ENCODE measurements at places on chromosomes 7 and 10.

GRCh38 chr7:138979988-138980562 lies 1.1 kb downstream of the KIAA1549 start:
- no peak for DNase-seq

GRCh38 chr7:111160297-111160696 lies 69.4 kb downstream of the LRRN3 start:
- no peak for DNase-seq

DNA sequence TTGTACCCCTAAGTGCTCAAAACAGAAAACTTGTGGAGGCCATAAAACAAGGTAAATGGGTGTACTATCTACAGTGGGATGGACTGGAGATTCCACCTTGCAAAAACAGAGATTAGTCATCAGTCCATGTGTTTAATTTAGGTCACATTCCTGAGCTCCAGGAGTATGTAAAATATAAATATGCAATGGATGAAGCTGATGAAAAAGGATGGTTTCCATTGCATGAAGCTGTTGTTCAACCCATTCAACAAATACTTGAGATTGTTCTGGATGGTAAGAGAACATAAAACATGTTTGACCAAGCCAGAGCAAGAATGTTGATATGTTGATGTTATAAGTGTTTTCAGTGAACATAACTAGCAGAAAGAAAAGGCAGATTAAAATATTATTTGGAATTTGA lies 14.6 kb downstream of the ASB15 start:
- DNase-seq, result no peak

DNA sequence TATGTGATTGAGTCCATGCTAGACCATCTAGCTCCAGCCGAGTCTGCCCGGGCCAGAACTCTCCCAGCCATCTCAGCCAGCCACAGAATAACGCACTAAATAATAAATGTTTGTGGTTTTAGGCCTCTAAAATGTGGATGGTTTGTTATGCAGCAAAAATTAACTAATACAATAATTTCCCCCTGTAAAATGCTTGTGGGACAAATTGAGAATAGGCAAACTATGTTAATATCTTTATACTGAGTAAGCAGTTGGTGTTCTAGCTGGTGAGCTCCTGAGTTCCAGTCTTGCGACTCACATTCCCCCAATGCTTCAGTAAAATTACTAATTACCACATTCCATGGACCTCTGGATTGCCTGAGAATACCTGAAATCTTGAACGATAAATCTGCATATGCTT lies 316.8 kb upstream of the NFE2L3 start:
- DNase-seq, result no peak

DNA sequence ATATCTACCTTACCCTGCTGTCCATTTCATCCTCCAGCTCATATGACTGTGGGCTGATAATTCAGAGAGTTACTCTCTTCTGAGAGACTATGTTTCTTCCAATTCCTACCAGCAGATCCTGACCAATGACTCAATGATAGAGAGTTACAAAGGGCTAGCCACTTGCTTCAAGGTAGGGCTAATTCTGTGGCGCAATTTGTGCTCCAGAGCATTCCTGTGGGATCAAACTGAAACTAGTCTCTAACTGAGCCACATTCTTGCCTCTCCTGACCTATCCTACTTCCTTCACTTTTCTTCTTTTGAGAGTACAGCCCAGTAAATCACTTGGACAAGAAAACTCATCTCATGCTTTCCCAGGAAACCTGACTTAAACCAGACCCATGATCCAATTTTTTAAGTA lies 17.9 kb upstream of the ASZ1 start:
- no peak for DNase-seq

- DNase-seq, result no peak
Observed at GRCh38 chr10:3780771-3781467, 4.1 kb downstream of the KLF6 start.

GRCh38 chr7:74674166-74674565 lies 16.6 kb downstream of the GTF2I start:
- DNase-seq, result no peak

DNA sequence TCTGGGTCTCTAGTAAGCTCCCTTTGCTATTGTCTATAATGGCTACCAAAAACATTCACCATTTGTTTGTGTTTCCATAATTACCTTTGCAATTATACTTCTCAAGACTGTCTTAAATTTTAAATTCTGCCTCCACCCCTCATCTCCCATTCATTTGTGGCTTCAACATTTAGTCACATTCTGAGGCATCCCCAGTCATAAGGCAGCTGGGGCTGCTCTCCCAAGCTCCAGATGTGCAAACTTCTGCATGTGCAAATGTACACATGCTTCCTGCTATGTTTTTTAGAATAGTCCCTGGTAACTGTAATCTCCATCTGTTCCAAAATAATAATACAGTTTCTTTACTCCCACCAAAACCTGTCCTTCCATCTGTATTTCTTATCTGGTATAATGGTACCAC lies 97.3 kb downstream of the CDK6 start:
- DNase-seq, result no peak

DNA sequence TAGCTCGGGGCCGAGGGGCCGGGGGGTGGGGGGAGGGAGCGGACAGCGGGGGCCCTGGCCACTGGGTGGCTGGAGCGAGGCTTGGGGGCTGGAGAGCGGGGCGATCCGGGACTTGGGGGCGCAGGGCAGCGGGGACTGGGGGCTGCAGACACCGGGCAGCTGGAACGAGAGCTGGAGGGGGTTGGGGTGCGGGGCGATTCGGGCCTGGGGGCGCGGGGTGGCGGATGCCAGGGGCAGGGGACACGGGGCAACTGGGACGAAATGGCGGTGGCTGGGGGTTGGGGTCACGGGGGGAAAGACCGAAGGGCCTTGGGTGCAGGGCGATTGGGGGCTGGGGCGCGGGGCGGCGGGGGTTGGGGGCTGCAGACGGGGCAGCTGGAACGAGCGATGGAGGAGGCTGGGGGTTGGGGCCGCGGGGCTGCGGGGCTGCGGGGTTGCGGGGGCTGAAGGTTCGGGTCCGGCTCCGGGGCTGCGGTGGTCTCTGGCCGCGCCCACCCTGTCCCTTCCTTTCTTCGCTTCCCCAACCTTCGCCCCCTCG lies 590 bp downstream of the COL26A1 start:
- no peak for DNase-seq

DNA sequence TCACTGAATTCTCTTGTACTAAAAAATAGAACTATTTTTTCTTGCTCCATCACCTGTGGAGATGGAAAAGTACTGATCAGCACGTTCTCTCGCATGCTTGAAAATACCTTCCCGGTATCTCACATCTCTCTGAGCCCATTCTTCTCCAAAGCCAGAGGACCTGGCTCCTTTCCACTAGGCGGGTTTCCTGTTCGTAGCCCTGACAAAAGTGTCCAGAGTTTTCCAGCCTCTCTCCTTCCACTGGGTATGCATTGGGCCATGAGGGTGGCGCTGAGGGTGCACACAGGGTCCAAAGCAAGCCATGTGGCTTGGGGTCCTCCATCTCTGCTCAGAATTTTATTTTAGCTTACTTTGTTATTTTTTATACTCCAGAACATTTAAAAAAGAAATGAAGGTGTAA lies 16.3 kb upstream of the SRGN start:
- no peak for DNase-seq

DNA sequence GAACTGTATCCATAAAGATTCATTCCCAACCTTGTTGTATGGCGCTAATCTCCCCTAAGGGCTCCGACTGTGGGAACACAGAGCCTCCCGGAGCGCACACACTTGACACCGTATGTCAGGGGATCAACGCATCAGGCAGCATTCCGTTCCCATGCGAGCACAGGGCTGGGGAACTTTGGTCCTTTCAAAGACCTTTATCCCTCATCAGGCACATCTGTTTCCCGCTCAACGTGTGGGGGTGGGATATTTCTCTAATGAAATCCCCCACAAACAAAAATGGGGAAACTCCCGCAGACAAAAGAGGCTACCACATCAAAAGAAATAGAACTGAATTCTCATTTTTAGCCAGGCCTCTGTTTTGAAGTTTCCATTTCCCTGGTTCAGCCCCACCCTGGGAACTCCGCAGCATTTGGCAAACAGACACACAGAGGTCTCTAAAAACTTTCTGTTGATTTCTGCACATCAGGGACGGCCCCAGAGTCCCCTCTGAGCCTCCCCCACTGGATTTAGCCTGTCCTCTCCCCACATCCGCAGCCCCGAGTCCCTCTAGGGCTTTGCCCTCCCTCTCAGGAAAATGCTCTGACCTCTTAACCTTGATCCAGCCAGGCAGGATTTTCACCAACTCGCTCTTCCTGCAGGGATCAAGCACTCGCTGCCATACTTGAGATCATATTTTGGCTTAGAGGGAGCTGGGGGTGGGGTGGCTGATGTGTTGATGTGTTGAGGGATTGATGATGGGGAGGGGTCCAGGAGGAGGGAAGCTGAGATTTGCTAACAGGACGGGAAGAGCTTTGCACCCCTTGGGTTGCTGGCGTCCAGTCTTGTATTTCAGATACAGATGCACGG lies 6.6 kb downstream of the CPA5 start:
- DNase-seq, result no peak

GRCh38 chr10:130022086-130022485 lies 58.0 kb upstream of the EBF3 start:
- no peak for DNase-seq

DNA sequence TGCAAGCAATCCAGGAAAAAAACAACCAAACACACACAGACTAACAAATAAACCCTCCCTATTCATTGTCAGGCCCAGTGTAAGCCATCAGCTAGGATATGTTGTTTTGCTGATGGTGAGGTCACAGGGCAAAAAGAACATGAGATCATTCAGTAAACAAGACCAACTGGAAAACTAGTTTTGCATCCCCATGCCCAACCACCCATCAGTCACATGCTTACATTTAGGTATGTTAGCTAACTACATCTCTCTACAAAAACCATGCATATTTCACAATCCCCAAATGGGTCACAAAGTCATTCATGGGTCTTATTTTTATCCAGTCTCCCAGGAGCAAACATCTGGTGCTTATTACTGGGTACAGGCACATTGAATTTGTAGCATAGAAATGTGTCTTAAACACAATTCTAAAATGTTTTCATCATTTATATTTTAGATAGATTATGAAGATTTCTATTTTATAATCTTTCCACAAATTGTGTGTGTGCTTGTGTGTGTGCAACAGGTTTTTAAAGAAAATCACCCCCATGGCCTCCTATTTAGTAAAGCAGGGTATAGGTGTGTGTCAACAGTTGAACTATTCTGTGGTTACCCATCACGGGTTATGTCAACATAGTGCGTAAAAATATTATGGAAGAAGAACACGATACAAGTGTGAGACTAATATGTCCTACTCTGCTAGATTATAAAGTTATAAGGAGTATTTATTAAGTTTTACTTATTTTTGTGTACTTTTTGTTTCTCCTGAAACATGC lies 103.8 kb upstream of the AKR1E2 start:
- DNase-seq, result no peak

DNA sequence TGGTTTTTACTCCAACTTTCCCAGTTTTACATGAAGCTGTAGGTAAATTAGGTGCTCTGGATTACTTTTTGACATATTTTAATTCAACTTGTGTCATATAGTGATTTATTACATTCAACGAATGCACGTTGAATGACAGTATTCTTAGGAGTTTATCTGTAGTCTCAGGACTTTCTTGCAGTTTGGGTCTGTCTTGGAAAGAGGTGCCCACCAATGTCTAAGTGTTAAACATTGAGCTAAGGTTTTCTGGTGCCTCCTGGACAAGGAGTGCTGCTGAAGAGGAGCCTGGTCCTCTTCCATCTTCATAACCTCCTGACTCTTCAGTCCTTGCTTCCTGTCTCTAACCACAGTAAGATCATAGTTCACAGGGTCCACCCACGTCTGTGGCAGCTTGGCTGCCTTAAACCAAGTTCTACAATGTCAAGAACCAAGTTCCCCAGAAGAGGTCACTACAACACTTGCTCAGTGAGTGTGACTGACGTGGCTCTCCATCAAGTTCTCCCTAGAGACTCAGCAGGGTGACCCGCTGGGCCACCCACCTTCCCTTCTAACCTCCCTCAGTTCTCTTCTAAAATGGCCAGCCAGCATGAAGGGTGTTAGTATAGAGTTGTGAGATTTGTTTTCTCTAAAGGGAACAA lies 6.1 kb downstream of the NPY start:
- no peak for DNase-seq

All from left colon (tissue), 2 donors.